NCI-H1092 (cell line): ENCODE measurements at places on chromosomes 7 and 10.

DNA sequence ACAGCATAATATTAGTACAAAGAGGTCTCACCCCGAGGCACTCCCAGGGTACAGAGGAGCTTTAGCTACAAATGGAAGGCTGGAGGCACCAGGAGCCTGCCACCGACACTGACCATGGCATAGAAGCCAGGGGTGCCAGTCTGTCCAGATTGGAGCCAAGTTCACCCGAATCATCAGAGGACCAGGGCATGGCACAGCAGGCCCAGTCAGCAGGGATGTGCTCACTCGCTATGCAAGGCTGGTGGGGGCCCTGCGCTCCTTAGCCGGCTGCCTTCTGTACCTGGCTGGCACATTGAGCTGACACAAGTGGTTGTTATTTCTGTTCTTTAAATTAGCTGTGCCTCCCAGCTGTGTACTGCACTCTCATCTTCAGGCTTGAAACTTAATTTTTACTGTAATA is 149.3 kb downstream of the TCERG1L start:
- DNase-seq = no peak

GRCh38 chr7:38215115-38215514 is 37.1 kb downstream of the STARD3NL start:
- no peak for DNase-seq

DNA sequence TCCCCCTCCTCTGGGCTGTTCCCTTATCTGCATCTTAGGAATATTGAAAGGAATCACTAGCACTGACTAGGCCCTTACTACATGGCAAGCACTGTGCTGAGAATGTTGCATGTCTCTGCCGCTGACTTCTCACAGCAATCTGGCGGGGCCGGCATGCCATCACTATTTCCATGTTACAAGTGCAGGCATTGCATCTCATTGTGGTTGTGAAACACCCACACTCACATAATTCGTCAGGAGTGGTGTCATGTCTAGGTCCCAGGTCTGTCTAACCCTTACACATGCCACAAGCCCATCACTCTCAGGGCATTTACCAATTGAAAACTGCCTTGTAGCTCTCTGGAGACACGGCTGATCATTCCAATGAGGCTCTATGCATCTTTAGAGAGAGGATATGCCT is 8.5 kb upstream of the IL2RA start:
- DNase-seq = no peak

- DNase-seq = no peak
Measured at GRCh38 chr7:26735976-26736600, 128.3 kb downstream of the SKAP2 start.

DNA sequence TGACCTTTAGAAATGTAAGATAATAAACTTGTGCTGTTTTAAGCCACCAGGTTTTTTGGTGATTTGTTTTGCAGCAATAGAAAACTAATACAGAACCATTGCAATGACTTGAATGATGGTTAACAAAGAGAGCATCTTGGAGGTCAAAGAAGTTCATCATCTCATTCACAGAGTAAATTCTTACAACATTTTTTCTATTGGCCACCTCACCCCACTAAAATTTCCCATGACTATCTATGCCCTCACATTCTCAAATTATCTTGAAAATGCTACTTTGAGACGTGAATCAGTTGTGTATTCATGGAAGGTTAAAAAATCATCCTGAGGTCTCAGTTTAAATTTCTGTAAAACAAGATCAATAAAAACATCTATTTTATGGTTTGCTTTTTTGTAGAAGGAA is 754.2 kb downstream of the SORCS1 start:
- DNase-seq = no peak

DNA sequence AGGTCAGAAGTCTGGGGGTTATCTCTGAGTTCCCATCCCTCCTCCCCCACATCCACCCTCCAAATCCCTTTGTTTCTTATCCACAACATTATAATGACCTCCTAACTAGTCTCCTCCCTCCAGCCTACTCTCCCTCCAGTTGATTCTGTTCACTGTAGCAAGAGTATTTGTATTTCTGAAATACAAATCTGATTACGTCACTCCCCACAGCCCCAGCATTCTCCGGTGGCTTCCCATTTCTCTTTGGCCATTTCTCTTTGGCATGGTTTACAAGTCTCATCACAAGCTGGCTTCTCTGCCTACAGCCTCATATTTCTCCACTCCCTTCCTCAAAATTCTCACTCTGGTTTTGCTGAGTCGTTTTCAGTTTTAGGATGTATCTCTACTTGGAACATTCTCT is 24.6 kb upstream of the MRPS33 start:
- DNase-seq = no peak

DNA sequence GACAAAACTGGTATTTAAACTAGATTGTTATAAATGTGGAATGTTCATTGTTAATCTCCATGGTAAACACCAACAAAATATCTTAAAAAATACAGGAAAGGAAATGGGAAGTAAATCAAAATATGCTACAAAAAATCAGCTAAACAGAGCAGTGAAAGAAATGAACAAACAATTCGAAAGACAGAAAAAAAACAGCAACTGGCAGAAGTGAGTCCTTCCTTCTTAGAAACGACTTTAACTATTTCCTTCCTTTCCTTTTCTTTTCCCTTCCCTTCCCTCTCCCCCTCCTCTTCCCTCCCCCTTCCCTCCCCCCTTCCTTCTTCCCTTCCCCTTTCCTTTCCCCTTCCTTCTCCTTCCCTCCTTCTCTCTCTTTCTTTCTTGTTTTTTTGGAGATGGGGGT is 12.8 kb downstream of the ZNF248 start:
- DNase-seq = no peak

- DNase-seq = no peak
Measured at GRCh38 chr10:127299956-127300689, 103.7 kb upstream of the INSYN2A start.

DNA sequence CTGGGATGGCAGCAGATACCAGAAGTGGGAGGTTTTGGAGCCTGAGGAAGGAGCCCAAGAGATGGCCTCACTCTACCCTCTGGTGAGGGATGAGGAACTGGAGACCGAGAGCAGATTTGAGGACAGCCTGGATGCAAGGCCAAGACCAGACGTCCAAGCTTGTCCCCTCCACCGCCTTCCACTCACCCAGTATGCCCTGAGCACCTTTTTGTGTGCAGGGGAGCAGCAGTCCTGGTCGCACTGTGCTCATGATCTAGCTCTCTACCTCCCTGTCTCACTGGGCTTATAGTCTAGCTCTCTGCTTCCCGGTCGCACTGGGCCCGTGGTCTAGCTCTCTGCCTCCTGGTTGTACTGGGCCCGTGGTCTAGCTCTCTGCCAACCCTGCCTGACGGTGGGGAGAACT is 33.6 kb upstream of the CHST15 start:
- DNase-seq = no peak

- DNase-seq = no peak
Measured at GRCh38 chr10:133157662-133158436, 2.2 kb upstream of the KNDC1 start.

DNA sequence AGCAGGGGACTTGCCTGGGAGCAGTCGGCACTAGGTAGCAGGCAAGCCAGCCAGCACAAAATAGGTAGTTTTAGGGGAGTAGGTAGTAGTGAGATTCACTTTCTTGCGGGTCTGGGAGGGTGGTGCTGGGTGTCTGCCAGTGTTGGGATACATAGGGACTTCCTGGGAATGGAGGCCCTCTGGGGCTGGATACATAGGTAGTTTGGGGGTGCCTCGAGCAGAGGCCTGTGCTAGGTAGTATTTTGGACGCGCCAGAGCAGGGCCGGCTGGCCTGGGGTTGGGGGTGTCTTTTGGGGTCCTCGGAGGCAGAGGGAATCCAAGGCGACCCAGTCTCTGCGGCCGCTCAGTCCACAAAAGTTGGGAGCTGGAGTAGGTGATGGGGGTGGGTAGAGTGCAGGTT is 2.0 kb upstream of the HOXA3 start:
- DNase-seq = no peak

- no peak for DNase-seq
Measured at GRCh38 chr10:31625566-31625965, 303.1 kb downstream of the ARHGAP12 start.

GRCh38 chr10:103765981-103766380 is 89.4 kb downstream of the SH3PXD2A start:
- DNase-seq = no peak

GRCh38 chr7:5603241-5604140 is 178.0 kb downstream of the RNF216 start:
- DNase-seq = no peak

DNA sequence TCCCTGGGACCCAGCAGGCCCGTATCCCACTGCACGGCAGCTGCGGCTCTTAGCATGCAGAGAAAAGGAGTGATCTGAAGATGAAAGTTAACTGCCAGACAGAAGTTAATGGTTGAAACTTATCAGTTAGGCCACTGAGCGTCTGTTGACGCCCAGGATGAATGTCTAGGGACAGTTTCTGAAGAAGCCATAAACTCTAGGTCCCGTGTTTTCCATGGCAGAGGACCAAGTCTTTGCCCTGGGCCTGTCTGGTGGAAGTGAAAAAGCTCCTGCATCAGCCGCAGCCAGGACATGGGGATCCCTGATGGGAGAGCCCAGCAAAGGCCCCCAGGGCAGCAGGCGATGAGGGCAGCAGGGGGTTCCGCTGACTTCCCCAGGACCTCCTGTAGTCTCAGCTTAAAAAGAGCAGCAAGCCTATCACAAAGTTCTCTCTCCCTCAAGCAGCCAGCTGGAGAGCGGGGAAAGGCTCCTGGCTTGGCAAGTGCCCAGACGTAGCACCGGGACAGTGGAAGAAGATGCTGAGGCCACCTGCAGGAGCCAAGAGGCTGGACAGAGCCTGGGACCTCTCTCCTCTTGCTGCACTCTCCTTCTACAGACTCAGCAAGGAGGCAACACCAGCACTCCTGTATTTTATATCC is 79.6 kb downstream of the TNS3 start:
- no peak for DNase-seq

- DNase-seq = no peak
Measured at GRCh38 chr7:124764847-124765400, 668 bp downstream of the GPR37 start.

- no peak for DNase-seq
Measured at GRCh38 chr10:105545101-105545500, 904.0 kb downstream of the SORCS3 start.

DNA sequence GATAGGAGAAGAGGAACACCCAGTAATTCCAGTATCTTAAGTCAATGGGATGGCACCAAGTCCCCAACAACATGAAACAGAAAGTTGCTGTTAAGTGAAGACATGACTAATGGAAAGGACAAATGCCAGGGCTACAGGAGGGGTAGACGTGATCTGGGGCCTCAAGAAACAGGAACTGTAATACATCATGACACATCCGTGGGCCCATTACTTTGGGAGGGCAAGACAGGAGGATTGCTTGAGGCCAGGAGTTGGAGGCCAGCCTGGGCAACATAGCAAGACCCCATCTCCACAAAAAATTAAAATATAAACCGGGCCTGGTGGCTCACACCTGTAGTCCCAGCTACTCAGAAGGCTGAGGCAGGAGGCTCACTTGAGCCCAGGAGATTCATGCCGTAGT is 408.6 kb upstream of the PRKCQ start:
- no peak for DNase-seq

GRCh38 chr10:132497861-132498561 is 39.6 kb upstream of the INPP5A start:
- no peak for DNase-seq

- no peak for DNase-seq
Measured at GRCh38 chr7:67595431-67596180, 599.0 kb downstream of the TYW1 start.

DNA sequence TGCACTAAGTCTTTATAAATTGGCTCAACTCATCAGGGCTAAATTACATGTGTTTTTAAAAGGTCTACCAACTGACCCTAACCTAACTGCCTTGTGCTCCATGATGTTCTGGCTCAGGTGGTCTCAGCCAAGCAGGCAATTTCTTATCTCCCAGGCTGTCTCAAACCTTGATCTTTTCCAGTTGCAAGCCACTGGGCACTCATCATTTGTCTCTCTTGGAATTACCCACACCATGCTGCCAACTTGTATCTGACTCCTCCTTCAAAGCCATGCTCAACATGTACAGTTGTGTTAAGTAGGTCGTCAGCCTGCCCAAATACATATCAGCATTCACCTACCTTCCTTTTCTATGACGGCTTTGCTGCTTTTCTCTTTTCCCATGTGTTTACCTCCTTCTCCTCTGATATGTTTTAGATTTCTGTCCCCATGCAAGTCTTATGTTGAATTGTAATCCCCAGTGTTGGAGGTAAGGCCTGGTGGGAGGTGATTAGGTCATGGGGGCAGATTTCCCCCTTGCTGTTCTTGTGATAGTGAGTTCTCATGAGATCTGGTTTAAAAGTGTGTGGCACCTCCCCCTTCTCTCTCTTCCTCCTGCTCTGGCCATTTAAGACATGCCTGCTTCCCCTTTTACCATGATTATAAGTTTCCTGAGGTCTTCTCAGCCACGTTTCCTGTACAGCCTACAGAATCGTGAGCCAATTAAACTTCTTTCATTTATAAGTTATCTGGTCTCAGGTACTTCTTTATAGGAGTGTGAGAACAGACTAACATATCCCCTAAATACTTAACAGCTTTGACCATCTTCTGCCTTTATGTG is 130.0 kb downstream of the ELAPOR2 start:
- no peak for DNase-seq

DNA sequence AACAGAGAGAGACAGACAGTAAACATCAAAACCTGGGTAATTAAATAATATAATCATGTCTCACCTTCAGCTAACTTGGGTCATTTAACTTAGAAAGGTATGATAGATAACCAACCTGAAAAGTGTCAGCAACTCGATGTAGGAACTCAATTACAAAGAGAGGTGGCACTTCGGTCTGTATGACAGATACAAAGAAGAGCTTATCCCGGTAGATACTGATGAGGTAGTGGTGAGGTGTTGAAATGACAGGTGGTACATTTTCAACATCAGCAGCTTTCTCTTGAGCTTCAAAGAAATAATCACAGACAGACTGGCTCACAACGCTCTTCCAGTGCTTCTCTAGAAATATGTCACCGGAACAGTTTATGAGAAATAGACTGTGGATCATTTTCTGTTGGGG is 12.6 kb downstream of the AP3M1 start:
- no peak for DNase-seq

DNA sequence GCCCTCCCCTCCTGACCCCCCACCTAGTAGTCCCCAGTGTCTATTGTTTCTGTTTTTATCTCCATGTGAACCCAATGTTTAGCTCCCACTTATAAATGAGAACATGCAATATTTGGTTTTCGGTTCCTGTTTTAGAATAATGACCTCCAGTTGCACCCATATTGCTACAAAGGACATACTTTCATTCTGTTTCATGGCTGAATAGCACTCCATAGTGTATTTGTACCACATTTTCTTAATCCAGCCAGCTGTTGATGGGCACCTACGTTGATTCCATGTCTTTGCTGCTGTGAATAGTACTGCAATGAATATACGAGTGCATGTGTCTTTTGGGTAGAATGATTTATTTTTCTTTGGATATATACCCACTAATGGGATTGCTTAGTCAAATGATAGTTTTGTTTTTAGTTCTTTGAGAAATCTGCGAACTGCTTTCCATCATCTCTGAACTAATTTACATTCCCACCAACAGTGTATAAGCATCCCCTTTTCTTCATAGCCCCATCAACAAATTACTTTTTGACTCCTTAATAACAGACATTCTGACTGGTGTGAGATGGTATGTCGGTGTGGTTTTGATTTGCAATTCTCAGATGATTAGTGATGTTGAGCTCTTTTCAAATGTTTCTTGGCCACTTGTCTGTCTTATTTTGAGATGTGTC is 128.4 kb upstream of the PHYHIPL start:
- no peak for DNase-seq
